Fibroblast of villous mesenchyme (primary cell): ENCODE measurements at places on chromosomes 12 and 14. TPM values are rescaled to one million over a fixed set of nuclear protein-coding genes. Genes with fewer than 3 reads are reported as not detected.
A peak's percentile ranks its signal among the peaks of the same experiment; 100 is the strongest.

CCDC92 gene
- 8.2 and 10.0 TPM in 2 replicates for total RNA-seq

SSPN gene
- 11.6 and 22.0 TPM in 2 replicates for total RNA-seq

- no peak for DNase-seq
These were observed 3.1 kb upstream of the SLCO1B3 start for GRCh38 chr12:20807192-20808080.

DNA sequence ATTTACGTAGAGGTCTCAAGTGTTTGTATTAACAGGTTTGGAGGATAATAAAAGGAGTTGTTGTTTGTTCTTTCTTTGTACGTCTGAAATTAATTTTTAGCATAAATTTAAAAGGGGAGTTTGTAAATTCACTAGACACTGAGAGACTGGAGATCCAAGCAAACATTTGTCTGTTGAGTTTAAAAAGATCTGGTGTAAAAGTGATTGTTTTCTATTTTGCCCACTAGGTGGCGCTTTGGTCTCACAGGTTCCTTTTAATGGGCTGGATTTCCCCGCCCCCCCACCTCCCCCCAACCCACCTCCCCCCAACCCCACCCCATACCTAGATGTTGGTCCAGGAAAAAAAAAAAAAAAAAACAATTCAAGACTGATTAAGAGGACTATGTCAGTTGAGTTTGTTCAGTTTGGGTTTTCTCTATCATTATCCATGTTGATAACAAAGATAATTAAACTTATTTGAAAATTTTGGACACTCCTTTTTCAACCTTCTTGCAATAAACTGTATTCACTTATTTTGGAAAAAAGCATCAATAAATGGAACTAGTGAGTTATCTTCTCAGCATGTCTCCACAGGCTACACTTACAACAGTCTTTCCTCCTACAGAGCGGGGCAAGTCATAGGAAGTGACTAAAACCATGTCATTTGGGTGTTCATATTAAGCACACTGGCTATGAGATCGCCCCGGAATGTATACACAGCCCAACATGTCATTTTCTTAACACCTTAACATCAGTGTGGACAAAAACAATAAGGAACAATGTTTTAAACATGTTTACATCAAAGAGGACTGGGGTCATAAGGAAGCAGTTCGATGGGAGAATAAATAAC lies 841.1 kb downstream of the NRXN3 start:
- peak; percentile 52 for DNase-seq

DDX23 gene
- total RNA-seq: 51.9 and 64.3 TPM in 2 replicates

DNA sequence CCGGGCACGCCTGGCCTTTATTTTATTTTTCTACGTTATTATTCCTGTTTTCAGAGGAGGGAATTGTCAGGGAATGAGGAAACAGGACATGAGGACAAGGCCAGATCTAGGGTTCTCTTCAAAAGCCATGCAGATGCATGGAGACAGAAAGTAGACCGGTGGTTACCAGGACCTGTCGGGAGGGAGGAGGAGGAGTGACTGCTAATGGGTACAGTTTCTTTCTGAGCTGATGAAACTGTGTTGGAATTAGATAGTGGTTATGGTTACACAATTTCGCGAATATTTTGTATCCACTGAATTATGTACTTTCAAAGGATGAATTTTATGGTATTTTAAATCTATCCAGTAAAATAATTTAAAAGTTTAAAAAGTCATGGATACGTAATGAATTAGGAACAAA lies 11.3 kb downstream of the ZNF839 start:
- DNase-seq: no peak

SLC16A7 gene
- total RNA-seq: 31.2 and 32.0 TPM in 2 replicates

DCN gene
- 125 and 258 TPM in 2 replicates for total RNA-seq

ALDH1L2 gene
- 23.3 and 42.5 TPM in 2 replicates for total RNA-seq

GRCh38 chr12:42981379-42981778 lies 391.8 kb upstream of the PRICKLE1 start:
- DNase-seq: peak; percentile 58

DNA sequence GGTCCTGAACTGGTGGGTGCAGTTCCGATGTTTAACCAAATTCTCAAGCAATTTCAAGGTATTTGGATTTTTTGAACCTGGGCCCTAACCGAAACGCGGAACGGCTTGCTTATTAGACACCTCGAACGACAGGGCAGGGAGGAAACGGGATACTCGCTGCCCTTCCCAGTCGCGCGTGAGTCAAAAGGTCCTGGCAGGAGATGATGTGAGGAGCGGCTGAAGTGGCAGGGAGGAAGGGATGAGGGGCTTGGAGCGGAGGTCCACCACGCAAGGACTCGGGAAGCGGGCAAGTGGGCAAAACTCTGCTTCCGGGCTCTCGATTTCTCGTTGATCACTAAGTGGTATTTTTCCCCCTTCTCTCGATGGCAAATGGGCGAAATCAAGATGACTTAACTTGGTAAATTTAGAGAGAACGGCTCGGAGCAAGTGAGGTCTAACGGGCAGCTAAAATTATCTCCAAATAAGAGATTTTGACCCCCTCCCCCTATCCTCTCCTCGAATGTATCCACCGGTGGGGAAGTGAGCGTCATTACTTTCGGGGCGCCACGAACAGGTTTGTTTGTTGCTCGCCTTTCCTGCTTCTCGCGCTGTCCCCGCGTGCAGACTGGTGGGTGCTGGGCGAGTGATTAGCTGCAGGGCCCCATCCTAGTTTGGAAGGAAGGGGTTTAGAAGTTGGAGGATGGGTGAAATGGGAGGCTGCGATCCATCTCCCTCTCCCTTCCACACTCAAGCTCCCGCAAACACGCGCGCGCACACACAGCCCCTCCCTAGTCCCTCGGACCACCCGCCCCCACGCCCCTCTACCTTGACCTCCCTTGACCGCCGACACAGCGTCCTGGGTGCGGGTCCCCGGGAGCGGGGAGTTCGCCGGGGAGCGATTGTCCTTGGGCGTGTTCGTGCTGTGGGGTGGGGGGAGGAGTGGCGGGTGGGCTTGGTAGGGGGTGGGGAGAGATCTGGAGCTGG lies 986 bp upstream of the NTF3 start:
- no peak for DNase-seq
